ENCODE measurements at places on chromosomes 5 and 9. TPM values are rescaled to one million over a fixed set of nuclear protein-coding genes. Genes with fewer than 3 reads are reported as not detected.

DNA sequence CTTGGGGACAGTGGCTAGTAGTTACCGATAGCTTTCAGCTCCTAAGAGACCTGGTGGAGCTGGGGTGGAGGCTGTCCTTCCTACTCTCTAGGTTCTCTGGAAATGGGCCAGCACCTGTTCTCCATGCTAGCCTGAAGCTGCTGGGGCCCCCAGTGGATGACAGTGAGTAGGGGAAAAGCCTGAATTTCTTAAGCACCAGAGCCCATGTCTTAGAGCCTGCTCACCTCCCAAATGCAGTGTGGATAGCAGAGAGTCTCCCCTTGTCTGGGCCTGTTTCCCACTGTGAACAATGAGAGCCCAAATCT is 105.8 kb downstream of the DAB2IP start:
- DNase-seq, result no peak
- no peak overlapping the region for H3K4me3 ChIP-seq
- no peaks in the 10 kb centered on the region for H3K27me3 ChIP-seq
- H3K36me3 ChIP-seq, result peaks cover 11% of the 10 kb centered on the region

- H3K36me3 ChIP-seq, result no peaks in the 10 kb centered on the region
- H3K27me3 ChIP-seq, result no peaks in the 10 kb centered on the region
- peak overlapping the region; percentile 78 for H3K4me3 ChIP-seq
- DNase-seq, result no peak
- H3K27ac ChIP-seq, result peak overlapping the region; percentile 93
These were observed 149.9 kb upstream of the KLF4 start for GRCh38 chr9:107639426-107639825.

GRCh38 chr5:60633341-60633740 is 66.6 kb downstream of the DEPDC1B start:
- no peaks in the 10 kb centered on the region for H3K27me3 ChIP-seq
- DNase-seq, result peak; percentile 88
- H3K4me3 ChIP-seq, result no peak overlapping the region
- H3K36me3 ChIP-seq, result no peaks in the 10 kb centered on the region
- H3K27ac ChIP-seq, result no peak overlapping the region
- H3K4me1 ChIP-seq, result peaks cover 2% of the 10 kb centered on the region

GRCh38 chr5:177306674-177307543 is 3.3 kb downstream of the PRELID1 start:
- H3K27ac ChIP-seq, result peak overlapping the region; percentile 4
- H3K4me1 ChIP-seq, result peaks cover 17% of the 10 kb centered on the region
- no peak for DNase-seq
- H3K4me3 ChIP-seq, result no peak overlapping the region
- no peaks in the 10 kb centered on the region for H3K27me3 ChIP-seq

GRCh38 chr5:95042037-95042436 is 242.9 kb downstream of the MCTP1 start:
- H3K4me3 ChIP-seq, result no peak overlapping the region
- no peak for DNase-seq
- H3K36me3 ChIP-seq, result no peaks in the 10 kb centered on the region

DNA sequence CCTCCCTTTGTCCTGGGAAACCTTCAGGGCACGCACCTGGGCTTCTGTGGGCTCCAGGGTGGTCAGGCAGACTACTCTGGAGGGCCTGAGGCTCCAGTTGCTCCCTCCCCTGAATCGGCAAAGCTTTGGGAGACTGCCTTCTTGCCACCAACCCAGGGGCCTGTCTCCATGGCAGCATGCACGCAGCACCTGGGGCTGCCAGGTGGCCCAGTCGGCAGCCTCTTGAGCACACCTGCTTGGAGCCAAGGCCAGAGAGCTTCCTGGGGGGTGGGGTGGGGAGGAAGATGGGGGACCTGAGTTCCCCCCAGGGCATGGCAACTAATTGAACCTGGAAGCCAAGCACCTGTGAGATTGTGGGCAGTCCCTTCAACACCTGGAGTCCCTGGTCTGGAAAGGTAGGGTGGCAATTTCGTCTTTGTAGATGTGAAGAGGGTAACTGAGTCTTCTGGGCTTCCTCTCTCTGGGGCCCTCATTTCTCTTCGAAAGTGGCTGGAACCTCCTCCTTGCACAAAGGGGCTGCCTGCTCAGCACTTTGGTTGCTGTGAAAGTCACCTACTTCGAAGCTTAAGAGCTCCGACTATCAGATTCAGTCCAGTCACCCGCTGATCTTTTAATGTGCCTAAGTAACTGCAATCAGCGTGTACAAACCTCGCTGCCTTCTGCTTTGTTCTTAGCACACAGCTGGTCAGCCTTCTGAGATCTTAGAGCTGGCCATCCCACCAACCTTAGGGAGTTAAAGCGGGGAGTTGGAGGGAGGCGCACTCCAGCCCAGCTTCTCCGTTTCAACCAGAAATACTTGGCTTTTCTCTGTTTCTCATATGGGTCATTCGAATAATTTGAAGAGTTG is 4.0 kb downstream of the RNF183 start:
- no peak overlapping the region for H3K4me3 ChIP-seq
- H3K4me1 ChIP-seq, result no peaks in the 10 kb centered on the region
- H3K27ac ChIP-seq, result no peak overlapping the region
- H3K27me3 ChIP-seq, result peaks cover 3% of the 10 kb centered on the region
- H3K36me3 ChIP-seq, result no peaks in the 10 kb centered on the region

KLF4 gene
- 22.9 TPM for total RNA-seq

SYK gene
- total RNA-seq, result not detected

GLDC gene
- total RNA-seq, result 0.51 TPM

IL3 gene
- total RNA-seq, result not detected

TMEM174 gene
- not detected for total RNA-seq

GDF9 gene
- total RNA-seq, result under 0.01 TPM
